Umbilical cord (tissue), 2 donors: ENCODE measurements at places on chromosomes 3 and 15.

DNA sequence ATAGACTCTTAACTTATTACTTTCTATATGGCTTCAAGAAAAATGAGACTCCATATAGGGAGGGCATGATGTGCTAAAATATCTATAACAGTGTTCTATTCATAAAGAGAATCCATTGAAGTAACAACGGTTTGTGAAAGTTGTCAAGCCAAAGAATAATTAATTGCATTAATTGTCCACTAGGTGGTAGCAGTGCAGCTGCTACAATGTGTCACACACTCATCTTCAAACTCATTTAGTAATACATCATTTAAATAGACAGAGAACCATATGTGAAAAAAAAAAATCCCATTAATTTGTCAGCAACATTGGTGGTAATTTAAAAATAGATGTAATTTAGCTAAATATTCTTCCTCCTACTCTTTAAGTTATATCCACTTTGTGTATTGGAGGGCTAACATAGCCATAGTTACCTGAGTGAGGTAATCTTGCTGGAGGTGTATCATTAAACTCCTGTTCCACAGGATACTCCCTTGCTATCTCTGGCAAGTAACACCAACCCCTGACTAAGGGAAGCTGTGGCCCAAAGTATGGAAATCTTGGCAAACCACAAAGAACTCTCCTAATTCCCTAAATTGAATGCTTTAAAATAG, 3.7 kb upstream of the CPA3 start:
- DNase-seq, result peak; percentile 27

DNA sequence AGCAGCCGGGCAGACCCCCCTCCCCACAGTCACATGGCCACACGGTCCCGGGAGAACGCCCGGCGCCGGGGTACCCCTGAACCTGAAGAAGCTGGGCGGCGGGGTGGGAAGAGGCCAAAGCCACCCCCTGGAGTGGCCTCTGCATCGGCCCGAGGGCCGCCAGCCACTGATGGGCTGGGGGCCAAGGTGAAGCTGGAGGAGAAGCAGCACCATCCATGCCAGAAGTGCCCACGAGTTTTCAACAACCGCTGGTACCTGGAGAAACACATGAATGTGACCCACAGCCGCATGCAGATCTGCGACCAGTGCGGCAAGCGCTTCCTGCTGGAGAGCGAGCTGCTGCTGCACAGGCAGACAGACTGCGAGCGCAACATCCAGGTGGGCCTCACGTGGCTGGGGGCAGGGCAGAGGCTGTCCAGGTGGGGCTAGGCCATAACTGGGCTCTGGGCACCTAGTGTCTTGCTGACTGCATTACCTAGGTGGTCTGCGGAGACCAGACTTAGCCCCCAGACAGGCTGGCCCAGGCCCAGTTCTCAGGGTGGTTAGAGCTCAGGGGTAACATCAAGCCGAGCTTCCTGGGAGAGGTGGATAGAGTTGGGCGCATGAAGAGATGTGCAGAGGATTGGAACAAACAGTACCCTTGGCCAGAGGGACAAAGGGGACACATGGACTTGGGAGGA, 6.1 kb downstream of the ZBTB47 start:
- DNase-seq, result no peak

- no peak for DNase-seq
Observed at GRCh38 chr3:122475316-122475715, 39.4 kb downstream of the KPNA1 start.

DNA sequence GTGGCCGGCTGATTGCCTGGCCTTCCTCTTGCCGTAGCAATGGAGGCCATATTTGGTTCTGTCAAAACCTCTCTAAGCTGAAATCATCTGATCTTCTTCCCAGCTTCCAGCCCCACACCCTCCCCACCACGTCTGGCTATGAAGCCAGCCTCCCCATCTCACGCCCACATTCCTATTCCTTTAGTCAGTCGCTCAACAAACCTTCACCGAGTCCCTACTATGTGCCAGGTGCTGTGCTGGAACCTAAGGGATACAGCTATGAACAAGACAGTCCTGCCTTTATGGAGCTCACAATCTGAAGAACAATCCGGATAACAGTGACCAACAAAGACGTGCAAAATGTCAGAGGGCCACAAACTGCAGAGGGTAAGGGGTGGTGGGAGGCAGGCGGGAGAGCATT, 31.9 kb upstream of the SMAD6 start:
- no peak for DNase-seq

GRCh38 chr3:46935989-46936558, 40.5 kb downstream of the CCDC12 start:
- no peak for DNase-seq

- DNase-seq, result no peak
Observed at GRCh38 chr3:160302806-160303205, 77.6 kb downstream of the C3orf80 start.

GRCh38 chr3:50666837-50667236, 7.9 kb upstream of the DOCK3 start:
- DNase-seq, result no peak
